Renal cortex interstitium (tissue), 15 donors: ENCODE measurements at places on chromosomes 11 and 22. TPM values are rescaled to one million over a fixed set of nuclear protein-coding genes. Genes with fewer than 3 reads are reported as not detected.

Gene PATE2
- polyA plus RNA-seq: not detected

Gene TMEM191C
- 1.4 TPM for polyA plus RNA-seq

DNA sequence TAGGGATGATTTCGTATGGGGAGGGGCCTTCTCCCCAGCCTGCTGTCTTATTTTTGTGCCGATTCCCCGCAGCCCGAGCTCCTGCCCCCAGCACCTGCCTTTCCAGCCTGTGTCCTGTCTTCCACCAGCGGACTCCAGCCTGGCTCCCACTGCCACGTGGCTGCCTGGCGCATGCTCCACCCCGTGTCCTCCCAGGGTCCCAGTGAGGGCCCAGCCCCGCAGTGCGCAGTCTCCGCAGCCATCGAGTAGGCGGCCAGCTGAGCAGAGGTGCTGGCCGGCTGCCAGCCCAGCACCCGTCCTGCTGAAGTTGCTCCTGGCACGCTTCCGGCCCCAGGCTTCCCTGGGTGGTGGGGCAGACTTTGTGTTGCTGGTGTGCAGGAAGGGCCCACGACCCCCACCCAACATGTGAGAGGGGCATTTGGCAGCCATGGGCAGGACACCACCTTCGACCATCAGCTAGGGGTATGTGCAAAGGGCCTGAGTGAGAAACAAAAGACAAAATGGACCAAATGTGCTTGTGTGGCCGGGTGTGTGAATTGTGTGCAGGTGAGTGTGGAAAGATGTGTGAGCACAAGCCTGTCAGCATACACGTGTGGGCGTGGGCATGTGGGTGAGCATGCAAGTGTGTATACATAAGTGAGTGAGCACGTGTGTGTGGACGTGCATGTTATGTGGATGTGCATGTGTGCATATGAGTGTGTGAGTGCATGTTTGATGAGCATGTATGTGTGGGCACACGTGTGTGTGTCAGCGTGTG, 55.9 kb downstream of the RTN4R start:
- DNase-seq: no peak

DNA sequence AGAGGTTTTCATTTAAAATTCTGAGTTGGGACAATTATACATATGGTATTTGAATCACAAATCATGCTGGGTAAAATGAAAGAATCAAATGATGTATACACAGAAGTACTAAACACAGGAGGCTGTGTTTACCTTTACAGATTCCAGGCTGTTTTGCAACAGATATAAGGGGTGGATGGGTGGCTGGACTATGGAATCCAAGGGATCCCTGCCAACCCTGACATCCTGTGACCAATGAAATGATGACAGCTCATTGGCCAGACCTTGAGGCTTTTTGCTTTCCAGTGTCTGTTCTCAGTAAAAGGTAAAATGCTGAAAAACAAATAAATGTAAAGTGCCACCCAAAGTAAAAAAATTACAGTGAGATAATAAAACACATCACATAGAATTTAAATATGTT, 3.3 kb upstream of the DDI1 start:
- no peak for DNase-seq

DNA sequence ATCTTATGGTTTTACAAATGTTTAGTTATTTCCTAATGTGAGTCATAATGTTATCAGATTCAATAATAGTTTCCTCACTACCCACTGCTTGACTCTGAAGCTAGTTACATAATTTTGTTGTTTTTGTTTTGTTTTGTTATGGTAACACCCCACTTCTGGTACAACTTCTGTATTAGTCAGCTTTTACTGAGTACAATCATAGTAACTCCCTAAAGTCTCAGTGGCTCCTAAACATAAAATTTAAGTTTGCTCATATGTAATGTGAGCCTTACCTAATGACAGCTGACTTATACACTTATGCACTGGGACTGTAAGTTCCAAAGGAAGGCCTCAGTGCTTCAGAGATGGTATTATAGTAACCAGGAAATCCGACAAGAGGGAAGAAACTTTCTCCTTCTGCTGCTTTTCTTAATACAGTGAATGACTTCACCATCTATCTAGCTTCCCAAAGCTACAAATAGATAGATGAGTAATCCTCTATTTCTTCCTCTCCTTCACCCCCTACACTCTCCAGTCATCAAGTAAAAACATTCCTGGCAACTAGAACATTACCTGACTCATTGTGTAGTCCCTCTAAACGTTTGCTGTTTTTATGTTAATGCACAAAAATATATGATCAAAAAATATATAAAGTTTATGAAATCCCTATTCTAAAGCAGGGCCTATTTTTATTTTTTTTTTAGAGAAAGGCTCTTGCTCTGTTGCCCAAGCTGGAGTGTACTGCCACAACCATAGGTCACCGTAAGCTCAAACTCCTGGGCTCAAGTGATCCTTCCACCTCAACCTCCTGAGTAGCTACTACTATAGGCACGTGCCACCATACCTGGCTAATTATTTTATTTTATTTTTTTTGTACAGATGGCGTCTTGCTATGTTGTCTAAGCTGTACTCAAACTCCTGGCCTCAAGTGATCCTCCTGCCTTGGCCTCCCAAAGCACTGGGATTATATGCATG, 563.0 kb downstream of the SOX6 start:
- no peak for DNase-seq

Gene FDXACB1
- 6.4 TPM for polyA plus RNA-seq

Gene PSMA1
- 199 TPM for polyA plus RNA-seq

Gene CALCB
- 5.5 TPM for polyA plus RNA-seq

GRCh38 chr22:24026733-24027132, 15.6 kb downstream of the CABIN1 start:
- no peak for DNase-seq

Gene DSCAML1
- 3.0 TPM for polyA plus RNA-seq
